Right renal cortex interstitium (tissue), 3 donors: ENCODE measurements at places on chromosomes 2 and 18. TPM values are rescaled to one million over a fixed set of nuclear protein-coding genes. Genes with fewer than 3 reads are reported as not detected.

FAM117B gene
- polyA plus RNA-seq = 31.4 TPM

LRATD1 gene
- 22.7 TPM for polyA plus RNA-seq

DAW1 gene
- polyA plus RNA-seq = 0.99 TPM

STAT1 gene
- 163 TPM for polyA plus RNA-seq

C2orf15 gene
- 11.2 TPM for polyA plus RNA-seq

DES gene
- 5.5 TPM for polyA plus RNA-seq

HTRA2 gene
- polyA plus RNA-seq = 32.3 TPM

ERFE gene
- polyA plus RNA-seq = 4.3 TPM

ZDBF2 gene
- polyA plus RNA-seq = 10.5 TPM

CXCR4 gene
- polyA plus RNA-seq = 54.4 TPM

MAP3K19 gene
- 0.78 TPM for polyA plus RNA-seq
